ENCODE measurements at places on chromosomes 12 and 14.

- DNase-seq = no peak
Observed at GRCh38 chr12:111867531-111867930, 25.5 kb downstream of the MAPKAPK5 start.

DNA sequence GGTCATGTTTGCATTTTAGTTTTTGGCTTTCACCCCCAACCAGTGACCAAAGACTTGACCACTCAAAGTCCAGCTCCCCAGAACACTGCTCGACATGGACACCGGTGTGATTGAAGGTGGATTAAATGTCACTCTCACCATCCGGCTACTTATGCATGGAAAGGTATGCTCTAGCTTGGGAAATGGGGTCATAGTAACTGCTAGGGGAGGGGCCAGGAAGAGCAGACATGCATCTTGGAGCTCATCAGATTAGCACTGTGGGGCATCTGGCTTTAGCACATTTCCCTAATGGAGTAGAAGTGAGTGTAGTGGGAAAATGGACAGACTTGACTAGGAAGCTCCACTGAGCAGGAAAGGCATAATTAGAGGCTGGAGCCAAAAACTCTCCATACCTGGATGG, 2.8 kb downstream of the PCBP2 start:
- DNase-seq = no peak

DNA sequence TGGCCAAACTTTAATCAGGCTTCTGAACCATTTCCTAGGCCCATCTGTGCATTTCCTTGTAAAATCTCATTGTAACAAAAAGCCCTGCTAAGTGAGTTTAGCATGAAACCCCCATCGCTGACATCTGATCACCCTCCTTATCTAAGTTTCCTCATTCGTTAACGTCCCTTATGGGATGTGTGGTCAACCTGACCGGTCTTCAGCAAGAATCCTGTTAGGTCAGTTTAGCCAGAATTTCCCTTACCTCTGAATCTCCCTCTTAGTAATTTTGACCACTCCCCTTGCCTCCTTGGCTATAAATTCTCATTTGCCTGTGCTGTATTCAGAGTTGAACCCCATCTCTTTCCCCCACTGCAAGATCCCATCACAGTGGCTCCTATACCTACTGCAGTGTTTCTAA, 239.3 kb downstream of the RMST start:
- DNase-seq = no peak

GRCh38 chr12:53577941-53578352, 48.2 kb downstream of the ATF7 start:
- DNase-seq = no peak

GRCh38 chr12:31591380-31591901, 505 bp upstream of the DENND5B start:
- no peak for DNase-seq

DNA sequence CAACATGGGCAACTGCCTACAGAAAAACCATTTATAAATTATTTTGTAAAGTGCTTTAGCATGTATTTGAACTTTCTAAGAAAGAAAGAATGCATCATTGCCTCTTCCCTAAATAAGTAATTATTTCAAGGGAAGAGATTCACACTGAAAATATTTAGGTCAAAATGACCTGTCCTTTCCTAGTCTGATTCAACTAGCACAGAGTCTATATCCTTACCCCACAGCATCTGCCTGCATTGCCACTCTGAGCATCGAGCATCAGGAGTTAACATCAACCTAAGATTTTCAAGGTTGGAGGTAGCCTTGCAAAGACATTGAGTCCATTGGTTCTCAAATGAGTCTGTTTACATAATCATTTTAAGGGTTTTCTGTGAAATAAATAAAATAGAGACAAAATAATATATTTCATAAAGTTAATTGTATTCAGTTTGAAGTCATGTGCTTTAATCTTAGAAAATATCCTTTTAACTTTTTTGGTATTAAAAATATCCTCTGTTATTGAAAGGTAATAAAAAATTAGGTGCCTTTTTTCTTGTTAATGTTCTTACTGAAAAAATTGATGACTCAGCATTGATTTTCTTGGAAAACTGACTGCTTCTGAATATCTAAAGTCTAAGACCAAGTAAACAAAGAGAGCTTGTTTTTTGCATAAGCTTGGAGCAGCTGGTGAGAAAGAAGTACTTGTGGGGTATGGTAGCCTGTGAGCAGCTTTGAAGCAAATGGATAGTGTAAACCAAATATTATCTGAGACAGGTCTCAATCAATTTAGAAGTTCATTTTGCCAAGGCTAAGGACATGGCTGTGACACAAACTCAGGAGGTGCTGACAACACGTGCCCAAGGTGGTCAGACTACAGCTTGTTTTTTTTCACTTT, 269.0 kb upstream of the CLEC14A start:
- no peak for DNase-seq
